ENCODE measurements at places on chromosomes 7 and 10. TPM values are rescaled to one million over a fixed set of nuclear protein-coding genes. Genes with fewer than 3 reads are reported as not detected.

KCNMA1 gene
- 44.0 TPM for total RNA-seq

GRCh38 chr10:9450801-9451200 is 1396.3 kb downstream of the GATA3 start:
- no peak for DNase-seq

DNA sequence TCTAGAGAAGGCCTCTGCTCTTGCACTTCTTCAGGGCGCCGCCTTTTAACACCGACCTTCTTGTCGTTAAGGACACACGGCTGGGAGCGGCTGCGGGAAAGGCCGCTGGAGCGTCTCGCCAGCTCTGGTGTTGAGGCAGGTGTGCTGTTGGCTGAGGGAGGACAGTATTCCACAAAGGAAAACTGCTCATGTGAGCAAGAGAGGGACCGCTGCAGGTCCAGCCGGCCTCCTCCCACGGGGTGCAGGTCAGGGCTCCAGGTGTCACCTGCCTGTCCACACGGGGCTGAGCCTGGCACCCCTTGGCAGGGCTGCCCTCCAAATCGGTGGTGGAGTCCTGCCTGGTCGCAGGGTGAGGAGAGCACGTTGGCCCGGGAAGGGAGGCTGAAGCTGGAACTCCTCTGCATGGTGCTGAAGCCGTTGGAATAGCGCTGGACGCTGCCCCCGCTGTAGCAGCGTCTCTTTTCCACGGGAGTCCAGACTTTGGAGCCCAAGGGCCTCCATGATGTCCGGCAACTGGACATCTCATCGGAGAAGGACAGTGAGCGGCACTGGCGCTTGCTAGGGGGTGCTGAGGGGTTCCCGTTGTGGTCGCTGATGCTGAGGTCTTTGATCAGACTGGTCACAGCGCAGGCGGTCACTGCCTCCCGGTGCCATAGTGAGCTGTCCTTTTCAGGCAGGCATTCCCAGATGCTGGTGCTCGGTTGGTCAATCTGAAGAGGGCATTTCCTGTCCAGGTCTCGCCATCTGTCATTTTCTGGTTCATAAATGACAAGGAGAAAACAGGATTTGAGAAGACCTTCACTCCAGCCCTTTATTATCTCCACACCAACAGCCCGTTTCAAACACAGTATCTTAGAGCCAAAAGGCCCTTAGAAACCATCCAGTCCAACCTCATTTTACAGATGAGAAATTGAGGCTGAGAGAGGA is 62.3 kb downstream of the FAM53B start:
- DNase-seq: no peak

GRCh38 chr10:110507346-110507745 is 9.6 kb downstream of the DUSP5 start:
- DNase-seq: no peak

DNA sequence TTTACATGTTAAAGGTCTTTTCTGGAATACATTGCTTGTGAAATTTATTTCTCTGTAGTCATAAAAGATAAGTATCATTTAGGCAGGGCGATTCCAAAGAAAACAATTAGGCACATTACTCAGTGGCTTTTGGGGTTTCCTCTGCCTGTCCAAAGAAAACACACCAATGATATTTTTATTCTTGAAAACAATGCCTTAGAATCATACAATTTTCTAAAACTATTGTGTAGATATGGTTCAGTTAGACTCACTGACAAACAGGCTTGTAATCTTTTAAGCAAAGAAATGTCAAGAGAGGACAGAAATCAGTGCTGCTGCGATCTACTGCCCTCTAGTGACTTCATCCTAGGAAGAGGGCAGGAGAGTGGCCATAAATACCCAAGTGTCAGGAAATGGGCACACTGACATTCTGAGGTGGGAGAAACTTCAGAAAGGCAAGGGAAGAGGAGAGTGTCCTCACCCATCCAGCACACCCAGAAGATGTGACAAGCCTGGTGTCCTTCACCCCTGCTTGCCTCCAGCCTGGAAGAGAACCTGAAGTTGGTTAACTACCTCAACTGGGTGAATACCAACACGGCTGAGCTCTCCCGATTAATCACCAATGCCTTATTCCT is 120.5 kb downstream of the GALNT11 start:
- DNase-seq: no peak

DNA sequence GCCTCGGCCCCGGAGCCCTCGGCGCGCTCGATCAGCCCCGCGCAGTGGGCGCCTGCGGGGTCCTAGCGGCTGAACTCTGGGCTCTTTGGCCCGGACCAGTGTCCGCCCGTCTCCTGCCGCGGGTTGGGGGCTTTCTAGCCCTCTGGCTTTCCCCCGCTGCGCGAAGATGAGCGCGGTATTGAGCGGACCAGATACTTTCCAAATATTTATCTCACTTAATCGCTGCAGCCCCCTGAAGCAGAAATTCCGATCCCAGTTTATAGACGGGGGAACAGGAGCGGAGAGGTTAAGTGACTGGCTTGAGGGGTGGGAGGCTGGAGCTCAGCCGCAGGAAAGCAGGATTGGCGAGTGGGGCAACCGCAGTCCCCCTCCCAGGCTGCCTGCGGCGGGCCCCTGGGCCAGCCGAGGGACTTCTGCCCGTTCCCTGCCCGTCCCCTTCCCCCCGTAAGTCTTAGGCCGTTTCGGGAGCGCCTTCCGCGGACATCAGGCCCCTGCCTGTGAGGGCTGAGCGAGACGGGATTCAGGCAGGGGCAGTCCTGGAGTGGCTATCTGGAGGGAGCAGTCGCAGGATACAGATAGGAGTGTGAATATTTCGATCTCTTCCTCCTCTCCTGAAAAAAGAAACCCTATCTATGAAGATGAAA is 565 bp downstream of the STRIP2 start:
- no peak for DNase-seq

HOXA1 gene
- total RNA-seq: 0.08 TPM

INA gene
- total RNA-seq: not detected

GRCh38 chr10:104622598-104623209 is 18.4 kb upstream of the SORCS3 start:
- DNase-seq: no peak

DNA sequence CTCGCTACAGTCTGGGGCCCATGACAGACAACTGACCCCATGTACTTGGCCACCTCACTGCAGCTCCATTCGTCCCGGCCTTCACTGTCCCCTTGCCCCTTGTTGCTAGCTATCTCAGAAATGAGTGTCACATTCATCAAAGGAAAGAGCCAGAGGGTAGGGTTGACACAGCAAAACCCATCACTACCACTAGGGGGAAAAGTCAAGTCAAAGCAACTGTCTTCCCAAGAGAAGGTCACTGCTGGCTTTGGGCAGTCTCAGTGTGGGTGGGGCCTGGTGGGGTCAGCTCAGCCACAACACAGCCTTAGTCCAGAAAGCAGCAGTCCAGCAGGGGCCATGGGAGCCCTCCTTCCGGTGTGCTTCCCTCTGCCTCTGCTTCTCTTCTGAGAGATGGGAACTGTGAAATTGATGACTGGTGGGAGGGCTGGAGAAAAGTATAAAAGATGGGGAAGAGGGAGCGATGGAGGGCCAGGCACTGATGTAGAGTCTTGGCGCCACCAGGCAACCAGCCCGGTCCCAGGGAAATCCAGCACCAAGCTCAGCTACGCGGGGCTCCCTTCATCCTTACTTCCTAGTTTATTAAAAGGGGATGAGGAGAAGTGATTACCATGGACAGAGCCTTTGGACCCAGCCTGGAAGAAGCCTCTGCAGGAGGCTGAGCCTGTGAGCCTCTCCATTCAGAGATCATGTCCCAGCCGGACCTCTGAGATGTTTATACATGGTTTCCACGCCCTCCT is 58.0 kb downstream of the PLXNA4 start:
- DNase-seq: no peak

GRCh38 chr10:13054844-13055243 is 45.1 kb upstream of the OPTN start:
- DNase-seq: no peak

DNA sequence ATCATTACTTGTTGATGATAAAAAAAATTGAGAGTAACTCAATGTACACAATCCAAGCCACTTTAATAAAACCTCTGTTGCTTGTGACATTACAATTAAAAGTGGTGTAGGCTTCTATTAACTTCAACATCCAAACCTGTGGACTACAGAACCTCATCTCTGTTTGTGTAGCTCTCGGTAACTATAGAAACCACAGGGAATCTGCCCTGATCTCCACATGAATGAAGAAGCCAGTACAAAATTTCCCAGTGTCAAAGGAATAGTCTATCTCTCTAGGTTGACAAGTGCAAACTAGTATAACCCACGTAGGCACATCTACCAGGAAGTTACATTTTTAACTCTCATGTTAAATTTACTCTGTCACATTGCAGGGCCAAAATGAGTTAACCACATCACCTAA is 204.3 kb downstream of the CHCHD3 start:
- no peak for DNase-seq

GRCh38 chr10:106189292-106189691 is 975.2 kb downstream of the SORCS1 start:
- DNase-seq: no peak

FXYD4 gene
- not detected for total RNA-seq

GRCh38 chr10:43524434-43525247 is 49.8 kb downstream of the ZNF239 start:
- no peak for DNase-seq

GRCh38 chr10:95650232-95650631 is 6.3 kb downstream of the ALDH18A1 start:
- DNase-seq: no peak

GRCh38 chr10:25493122-25493893 is 318.5 kb downstream of the GPR158 start:
- DNase-seq: no peak

DNA sequence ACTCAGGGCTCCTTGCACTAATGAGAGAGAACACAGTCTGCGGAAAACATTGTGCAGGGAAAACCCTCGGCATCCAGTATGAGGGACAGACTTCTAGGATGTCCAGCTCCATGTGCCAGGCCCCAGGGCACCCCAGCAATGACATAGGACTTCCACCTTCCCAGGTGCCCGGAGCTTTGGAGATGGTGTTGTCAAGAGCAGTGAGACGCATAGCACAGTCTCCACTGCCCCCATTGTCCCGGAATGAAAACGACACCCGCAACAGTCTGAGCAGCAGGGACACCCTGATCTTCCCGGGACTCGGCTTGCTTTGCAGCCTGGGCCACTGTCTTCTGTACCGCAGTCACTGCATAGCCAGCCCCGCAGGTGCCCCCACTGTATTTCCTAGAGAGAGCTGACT is 339.2 kb upstream of the ADARB2 start:
- DNase-seq: no peak

- no peak for DNase-seq
These were observed 396.7 kb downstream of the AUTS2 start for GRCh38 chr7:69994886-69995542.

PNLIPRP1 gene
- total RNA-seq: 2.5 TPM

ITGA8 gene
- 0.20 TPM for total RNA-seq

GRCh38 chr10:36385693-36386092 is 739.7 kb upstream of the ANKRD30A start:
- DNase-seq: no peak

DNA sequence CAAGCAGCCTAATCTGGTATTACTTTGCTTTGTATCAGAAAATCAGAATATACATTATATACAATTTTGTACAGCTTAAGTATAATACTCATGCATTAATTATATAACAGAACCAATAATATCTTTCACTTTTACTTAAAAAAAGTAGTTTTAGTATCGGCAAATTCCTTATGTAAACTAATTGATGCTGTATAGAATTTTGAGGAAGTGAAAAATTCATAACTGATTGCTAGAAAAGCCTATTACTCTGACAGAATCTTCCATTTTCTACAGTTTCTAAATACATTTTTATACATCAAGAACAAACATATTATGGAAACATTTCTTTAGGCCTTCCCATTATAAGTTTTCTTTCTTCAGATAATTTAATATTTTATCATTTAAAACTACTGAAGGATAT is 124.0 kb upstream of the GPR22 start:
- no peak for DNase-seq

SLC13A4 gene
- 0.35 TPM for total RNA-seq

C10orf90 gene
- 0.18 TPM for total RNA-seq

DNA sequence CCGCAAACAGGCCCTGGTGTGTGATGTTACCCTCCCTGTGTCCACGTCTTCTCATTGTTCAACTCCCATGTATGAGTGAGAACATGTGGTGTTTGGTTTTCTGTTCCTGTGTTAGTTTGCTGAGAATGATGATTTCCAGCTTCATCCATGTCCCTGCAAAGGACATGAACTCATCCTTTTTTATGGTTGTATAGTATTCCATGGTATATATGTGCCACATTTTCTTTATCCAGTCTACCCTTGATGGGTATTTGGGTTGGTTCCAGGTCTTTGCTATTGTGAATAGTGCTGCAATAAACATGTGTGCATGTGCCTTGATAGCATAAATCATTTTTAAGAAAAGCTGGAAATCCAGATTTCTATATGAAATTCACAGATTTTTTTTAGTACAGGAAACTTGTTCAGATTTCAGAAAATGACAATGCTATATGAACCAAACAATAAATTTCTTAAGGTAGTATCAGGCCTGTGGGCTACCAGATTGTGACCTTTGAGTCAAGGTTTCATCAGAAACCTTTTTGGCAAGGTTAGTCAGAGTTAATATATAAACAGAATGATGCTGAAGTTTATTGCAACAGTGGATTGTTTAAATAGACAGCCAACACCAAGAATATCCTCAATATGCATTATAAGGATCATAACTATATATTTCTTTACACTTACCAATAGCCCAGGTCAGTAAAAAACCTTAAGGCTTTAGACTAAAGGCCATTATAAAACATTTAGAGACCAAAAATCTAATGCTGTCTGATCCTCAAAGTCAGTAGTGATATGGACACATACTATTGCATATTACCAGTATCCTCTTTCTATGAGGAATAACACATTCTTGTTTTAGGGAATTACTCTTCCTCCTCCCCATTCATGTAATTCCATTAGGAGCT is 68.7 kb upstream of the PAPSS2 start:
- no peak for DNase-seq

LRIT2 gene
- not detected for total RNA-seq

DNA sequence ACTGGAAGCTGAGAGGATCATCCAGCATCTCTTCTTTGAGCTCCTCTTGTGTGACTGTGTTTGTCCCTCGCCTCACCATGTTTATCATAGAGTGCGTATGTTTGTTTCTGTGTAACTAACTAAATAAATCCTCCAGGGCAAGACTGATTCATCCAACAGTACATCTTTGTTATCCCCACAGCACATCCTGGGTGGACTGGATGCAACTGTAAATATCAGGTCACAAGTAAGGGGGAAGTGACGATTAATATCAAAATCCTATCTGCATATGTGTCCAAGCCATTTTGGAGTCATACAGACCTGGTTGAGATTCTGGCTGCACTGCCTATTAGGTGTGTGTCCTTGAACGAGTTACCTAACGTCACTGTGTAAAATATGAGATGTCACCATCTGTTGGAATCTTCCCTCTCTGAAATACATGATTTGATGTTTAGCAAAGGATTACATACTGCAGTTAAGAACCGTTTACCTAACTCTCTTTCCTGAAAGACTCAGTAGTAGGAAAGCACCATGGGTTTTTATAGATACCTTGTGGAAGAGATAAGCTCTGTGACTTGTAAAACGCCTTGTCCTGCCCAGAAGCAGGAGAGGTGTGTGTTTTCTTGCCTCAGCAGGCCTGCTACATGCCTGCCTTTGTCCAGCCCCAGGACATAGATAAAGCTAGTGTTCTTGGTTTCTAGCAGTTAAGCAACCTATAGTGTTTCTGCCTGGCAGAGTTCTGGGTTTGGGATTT is 25.8 kb downstream of the WBP1L start:
- no peak for DNase-seq

GRCh38 chr7:114405427-114405826 is 9.2 kb upstream of the FOXP2 start:
- no peak for DNase-seq

GRCh38 chr7:1677206-1678080 is 7.4 kb downstream of the ELFN1 start:
- no peak for DNase-seq

ETV1 gene
- 8.4 TPM for total RNA-seq

ENTPD1 gene
- total RNA-seq: 1.9 TPM

All from left lobe of liver (tissue), 2 donors.